ENCODE measurements at places on chromosomes 3 and 15.

- DNase-seq: no peak
Measured at GRCh38 chr3:146969356-146969755, 364.2 kb upstream of the PLSCR5 start.

- no peak for DNase-seq
Measured at GRCh38 chr15:34496207-34496995, 58.8 kb upstream of the GOLGA8A start.

- DNase-seq: no peak
Measured at GRCh38 chr3:195240171-195240701, 30.7 kb downstream of the XXYLT1 start.

- no peak for DNase-seq
Measured at GRCh38 chr3:195115600-195116406, 155.2 kb downstream of the XXYLT1 start.

DNA sequence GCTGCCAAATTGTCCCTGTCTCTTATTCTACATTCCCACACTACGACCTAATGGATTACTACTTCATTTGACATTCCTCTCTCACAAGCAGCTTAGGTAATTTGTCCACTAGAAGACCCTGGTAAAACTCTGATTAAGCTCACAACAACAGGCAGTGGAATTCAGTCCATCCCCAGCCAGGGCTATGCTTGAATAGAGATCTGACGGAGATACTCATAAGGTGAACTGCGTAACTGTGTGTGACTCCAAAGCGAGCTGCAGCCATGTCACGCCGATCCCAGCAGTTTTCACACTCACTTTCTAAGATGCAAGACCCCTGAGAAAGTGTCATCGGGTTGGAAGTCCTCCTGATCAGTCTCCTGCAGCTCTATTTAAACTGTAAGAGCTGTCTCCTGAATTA is 25.7 kb upstream of the ROBO2 start:
- DNase-seq: no peak

DNA sequence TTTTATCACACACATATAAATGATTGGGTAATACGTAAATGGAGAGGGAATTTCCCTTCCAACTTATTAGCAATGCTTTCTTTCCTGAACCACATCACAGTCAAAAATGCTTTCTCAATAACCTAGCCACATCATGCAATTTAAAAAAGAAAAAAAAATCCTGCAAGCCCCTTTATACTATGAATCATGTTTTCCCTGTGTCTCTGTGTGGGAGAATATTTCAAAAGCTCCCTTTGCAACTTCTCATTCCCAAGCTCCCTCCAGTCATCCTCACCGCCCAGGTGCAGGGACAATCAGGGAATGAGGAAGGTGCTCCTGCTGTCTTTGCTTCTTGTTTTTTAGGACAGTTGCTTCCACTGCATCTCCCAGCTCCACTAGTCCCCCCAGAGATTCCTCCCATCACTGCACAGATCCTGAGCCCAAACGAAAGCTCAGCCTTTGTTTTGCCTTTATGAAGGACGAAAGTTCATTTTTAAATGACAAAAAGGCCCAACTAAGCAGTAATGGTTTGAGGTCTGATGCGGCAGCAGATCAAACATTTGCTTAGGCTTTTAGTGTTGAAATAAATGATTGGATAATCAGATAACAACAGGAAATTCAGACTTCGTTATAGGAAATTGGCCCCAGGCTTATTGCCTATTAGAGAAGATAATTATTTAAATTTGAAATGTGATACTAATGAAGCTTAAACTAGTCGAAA is 47.8 kb upstream of the ADGRG7 start:
- DNase-seq: peak; percentile 52

- DNase-seq: no peak
Measured at GRCh38 chr3:197420115-197420514, 121.7 kb upstream of the DLG1 start.

All from lung (tissue), 17 donors.